ENCODE measurements at places on chromosomes 13 and 19.
A peak's percentile ranks its signal among the peaks of the same experiment; 100 is the strongest.

- DNase-seq = no peak
Observed at GRCh38 chr13:79486433-79487188, 5.7 kb downstream of the NDFIP2 start.

DNA sequence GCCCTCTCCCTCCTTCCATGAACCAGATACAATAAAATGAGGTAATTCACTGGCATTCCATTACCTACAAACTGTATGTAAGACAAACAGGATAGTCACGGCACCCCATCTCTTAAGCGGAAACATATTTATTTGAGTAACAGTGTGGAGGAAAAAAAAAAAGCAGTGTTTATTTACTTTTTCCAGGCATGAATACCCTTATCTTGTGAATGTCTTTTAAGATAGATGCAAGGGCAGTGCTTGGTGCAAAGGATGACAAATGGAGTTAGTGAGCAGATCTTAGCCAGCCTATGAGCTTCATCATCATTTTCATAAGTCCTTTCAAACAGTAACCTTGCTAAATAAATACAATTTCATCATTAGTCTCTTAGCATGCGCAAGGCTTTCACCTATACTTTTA is 1661.8 kb upstream of the SPRY2 start:
- DNase-seq = no peak

DNA sequence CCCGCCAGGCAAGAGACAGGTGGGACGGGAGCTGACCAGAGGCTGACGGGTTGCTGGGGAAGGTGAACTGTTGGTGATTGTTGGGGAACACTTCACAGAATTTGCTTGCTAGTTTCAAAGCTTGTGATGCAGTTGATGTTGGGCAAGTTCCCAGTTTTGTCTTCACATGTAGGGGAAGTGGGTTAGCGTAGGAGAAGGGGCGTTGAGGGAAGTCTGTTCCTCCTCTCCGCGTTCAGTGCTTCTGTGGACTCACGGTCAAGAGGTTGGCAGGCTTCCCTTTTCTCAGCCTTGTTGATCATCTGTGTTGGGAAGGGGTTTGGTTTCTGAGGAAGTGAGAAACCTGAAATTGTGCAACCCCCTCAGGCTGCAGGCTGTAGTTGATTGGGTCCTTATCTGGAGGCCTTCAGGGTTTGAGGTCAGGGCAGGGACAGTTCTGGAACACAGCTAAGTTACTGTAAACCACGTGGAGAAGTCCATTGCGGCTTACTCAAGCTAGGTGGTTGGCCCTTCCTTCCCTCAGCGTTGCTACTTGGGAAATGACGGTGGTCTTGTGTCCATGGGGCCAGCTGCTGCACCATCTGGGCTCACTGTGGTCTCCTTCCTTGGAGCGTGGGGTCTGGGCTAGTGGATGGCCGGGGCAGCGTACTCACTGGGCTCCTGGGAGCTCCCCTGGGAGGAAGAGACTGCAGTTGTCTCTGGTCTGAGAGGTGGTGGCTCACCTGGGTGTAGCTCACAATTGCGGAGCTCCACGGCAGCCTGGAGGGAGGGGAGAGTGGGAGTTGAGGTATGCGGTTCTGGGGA is 7.5 kb downstream of the RPS9 start:
- DNase-seq = peak; percentile 51

DNA sequence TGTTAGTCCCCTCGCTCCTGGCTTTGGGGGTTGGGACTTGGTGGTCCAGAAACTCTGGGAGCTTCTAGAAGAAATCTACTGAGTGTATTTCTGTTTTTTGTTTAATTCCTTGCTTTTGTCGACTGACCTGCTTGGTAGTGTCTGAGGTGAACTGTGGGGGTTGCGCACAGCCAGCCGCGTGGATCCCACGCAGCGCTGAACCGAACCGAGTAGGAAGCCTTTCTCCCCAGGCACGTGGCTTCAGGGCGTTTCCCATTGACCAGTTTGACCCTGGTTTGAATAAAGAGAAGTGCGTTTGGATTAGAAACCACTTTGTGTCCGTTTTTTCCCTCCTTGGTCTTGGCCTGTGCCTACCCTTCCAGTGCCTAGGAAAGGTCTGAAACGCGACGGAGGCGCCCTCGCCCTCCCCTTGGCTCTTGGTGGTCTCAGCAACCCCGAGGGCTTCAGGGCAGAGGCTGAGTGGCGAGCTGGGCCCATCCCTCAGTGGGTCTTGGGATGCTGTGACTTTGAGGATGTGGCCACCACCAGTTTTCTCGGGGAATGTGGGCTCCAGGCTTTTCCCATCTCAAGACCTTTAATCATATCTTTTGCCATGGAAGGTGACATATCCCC is 2.7 kb upstream of the RPS15 start:
- no peak for DNase-seq

DNA sequence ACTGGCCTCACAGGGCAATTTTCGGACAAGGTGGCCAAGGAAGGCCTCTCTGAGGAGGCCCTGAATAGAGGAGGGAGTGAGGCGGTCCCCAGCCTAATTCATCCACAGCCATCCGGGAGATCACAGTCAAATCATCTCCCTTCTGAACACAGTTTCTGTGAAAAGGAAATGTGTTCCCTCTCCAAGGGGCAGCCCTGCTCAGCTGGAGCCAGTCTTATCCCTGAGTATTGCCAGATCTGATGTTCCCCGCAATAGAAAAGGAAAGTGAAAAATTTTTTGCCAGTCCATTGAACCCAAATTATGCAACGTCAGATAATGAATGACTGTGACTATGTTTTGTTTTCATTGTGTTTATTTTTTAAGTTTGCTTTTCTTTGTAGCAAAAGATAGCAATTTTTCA is 125.9 kb downstream of the SIPA1L3 start:
- DNase-seq = no peak

GRCh38 chr13:31351376-31351775 is 151.6 kb downstream of the B3GLCT start:
- DNase-seq = no peak

GRCh38 chr19:1082165-1082927 is 12.8 kb downstream of the POLR2E start:
- peak; percentile 81 for DNase-seq

DNA sequence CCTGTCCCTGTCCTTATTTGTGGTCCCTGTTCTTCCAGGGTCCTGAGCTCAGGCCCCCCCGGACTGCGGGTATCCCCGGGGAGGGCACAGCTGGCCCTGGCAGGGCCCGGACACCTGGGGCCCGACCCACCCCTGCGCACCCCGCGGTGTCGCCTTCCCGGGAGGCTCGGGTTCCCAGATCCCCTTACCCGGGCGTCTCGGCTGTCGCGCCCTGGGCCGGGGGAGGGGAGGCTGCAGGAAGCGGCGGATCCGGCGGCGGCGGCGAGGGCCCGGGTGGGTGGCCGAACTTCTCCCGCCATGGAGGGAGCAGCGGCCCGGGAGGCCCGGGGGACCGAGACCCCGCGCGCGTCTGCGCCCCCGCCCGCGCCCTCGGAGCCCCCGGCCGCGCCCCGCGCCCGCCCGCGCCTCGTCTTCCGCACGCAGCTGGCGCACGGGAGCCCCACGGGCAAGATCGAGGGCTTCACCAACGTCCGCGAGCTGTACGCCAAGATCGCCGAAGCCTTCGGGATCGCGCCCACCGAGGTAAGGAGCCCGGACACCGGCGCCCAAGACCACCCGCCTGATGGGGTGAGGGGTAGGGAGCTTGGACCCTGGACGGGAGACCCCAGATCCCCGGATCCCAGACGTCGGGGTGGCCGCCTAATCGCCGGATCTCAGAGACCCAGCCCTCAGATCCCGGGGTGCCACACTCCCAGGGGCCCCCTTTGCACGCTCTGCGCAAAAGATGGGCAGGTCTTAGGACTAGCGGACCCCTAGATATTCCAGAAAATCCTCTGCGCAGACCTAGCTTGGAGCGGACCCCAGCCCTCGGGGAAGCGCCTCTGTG is at the start of gene GIPC3:
TSS of gene GIPC3 (plus strand) at position 178 of the 826 bp plus-strand sequence. CDS start at position 298, 120 bp downstream.
- DNase-seq = no peak

DNA sequence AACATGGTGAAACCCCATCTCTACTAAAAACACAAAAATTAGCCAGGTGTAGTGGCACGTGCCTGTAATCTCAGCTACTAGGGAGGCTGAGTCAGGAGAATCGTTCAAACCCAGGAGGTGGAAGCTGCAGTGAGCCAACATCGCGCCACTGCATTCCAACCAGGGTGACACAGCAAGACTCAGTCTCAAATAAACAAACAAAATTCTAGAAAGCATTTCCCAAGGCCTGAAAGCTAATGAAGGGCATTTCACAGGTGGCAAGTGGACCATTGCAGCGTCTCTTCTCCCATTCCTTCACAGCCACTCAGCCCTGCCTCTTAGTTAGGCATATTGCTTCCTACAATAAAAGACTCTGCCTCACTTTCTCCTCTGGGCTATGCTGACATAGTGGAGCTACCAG is 13.5 kb upstream of the RXFP2 start:
- no peak for DNase-seq

DNA sequence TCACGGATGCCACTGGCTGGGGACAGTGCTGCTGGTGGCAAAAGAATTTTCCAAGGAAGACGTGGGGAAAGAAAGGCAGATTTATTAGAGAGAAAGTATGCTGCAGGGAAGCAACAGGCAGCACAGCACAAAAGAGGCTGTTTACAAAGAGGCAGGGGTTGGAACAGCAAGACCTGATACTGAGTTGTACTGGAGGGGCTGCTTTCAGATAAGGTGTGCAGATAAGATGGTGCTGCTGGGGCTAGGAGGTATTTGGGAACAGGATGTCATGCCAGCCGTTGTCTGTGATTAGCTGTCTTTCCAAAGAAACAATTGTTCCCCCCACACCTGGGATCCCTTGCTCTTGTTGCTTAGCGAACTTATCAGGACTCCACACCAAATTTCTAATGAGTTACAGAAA is 2023.3 kb upstream of the PCDH20 start:
- no peak for DNase-seq

GRCh38 chr13:42405665-42406390 is 133.9 kb downstream of the AKAP11 start:
- DNase-seq = no peak

DNA sequence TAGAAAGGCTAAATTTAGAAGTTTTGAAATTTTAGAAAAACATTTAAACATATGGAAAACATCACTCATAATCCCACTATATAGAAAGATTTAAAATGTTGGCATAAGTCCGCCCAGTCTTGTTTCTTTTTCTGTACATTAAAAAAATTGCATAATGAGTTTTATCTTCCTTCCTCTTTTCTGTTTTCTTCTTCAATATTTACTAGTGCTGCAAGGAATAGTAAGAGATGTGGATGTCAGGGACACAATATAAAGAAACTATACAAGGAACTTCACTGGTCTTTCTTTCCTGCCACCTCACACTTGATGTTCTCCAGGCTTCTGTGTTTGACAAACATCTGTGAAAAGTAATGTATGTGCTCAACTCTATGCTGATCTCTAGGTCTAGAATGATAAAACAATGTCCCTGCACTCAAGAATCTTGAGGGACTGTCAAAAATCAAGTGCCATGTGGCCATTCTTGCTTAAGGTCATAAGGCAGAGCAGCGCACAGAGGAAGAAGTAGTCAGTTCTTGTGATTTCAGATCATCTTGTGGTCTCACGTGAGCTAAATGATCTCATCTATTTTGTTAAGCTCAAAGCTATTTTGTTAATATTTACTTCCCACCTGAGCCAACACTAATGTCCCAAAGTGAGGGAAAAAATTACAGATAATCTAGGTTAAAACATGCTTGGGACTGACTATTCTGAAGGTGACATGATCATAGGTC is 186.9 kb upstream of the OBI1 start:
- DNase-seq = no peak

DNA sequence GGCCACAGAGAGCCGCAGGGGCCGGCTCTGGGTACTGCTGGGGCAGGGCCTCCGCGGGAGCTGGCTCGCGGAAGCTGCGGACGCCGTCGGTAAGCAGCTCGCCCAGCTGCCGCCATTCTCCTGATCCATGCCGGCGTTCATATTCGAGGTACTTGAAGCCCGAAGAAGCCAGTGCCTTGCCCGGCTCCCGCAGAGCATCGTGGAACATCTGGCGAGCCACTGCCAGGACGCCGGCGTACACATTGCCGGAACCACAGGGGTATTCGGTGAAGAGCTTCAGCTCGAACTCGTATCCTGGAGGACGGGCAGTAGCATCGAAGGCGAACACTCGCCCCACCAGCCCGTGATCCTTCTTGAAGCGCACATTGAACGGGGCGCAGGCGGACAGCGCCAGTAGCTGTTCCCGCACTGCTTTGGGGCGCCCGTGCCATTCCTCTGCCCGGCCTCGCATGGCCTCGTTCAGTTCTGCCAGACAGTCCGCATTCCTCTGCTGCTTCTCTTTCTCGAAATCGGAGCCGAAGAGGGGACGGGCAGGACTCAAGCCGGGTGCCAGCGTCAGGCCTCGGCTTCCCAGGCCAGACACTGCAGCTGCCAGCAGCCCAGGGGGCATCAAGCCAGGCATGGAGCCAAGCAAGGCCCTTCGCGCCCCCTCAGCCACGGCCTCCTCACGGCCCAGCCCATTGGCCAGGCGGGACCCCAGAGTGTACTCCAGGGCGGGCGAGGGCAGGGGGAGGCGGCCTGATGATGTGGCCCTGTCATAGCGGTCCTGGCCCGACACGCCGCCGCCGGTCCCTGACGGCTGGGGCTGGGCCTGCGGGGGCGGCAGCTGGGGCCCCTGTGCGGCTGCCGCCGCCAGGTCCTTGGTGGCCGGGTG is 1.0 kb downstream of the IRF2BP1 start:
- DNase-seq = no peak

- no peak for DNase-seq
Observed at GRCh38 chr13:27549406-27549981, 70.8 kb downstream of the LNX2 start.

- DNase-seq = no peak
Observed at GRCh38 chr13:78659450-78659730, 435 bp upstream of the OBI1 start.

GRCh38 chr13:39244561-39245230 is 206.4 kb downstream of the NHLRC3 start:
- DNase-seq = no peak

DNA sequence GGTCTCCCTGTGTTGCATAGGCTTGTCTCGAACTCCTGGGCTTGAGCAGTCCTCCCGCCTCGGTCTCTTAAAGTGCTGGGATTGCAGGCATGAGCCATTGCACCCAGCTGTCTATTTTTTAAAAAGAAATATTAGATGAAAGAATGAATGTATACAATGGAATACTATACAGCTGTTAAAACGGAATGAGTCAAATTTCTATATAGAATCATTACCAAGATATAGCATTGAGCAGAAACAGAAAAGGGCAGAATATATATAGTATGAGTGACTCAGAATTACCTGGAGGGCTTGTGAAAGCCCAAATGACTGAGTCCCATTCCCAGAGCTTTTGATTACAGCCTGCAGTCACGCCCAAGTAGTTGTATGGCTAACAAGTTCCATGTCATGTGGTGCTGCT is 4.4 kb downstream of the DACT3 start:
- DNase-seq = no peak

- peak; percentile 86 for DNase-seq
Observed at GRCh38 chr19:11798391-11799330, at the start of gene ZNF491. ZNF491 (plus strand) TSS chr19:11798523; CDS start chr19:11805954, 7,431 bp downstream.

- DNase-seq = no peak
Observed at GRCh38 chr13:109744512-109745051, 41.8 kb downstream of the IRS2 start.

- DNase-seq = no peak
Observed at GRCh38 chr13:93466502-93467036, 240.0 kb downstream of the GPC6 start.

All from stimulated activated CD4-positive, alpha-beta T cell treated with anti-CD3 and anti-CD28 coated beads, Interleukin-4, amount 100 ng/mL, for 48 hours (primary cell).